Right renal pelvis (tissue), 4 donors: ENCODE measurements at places on chromosomes 3 and 15. TPM values are rescaled to one million over a fixed set of nuclear protein-coding genes. Genes with fewer than 3 reads are reported as not detected.

AHSG gene
- polyA plus RNA-seq = 0.39 TPM

DNA sequence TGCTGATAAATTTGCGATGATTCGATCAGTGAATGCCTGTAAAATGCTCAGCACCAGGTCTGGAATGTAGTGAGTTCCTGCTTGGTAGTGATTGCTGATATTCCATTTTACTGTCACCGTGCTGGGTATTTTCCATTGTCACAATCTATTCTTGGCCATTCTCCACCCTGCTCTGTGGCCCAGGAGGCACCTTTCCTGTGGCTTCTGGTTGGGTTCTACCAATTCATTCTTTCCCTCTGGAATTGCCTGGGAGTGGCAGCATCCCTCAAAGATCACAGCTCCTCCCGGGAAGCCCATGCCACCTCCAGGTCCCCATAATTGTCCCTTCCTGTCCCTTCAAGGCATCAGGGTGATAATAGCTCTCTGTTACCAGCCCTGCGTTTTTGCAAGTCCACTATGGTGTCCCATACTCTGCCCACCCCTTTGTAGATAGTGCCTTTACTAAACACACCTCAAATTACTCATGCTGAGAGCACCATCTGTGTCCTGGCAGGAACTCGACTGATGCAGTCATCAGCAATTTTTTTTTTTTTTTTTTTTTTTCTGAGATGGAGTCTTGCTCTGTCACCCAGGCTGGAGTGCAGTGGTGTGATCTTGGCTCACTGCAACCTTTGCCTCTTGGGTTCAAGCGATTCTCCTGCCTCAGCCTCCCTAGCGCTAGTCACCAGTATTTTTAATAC is 177.8 kb upstream of the PROK2 start:
- DNase-seq = no peak

CCR9 gene
- polyA plus RNA-seq = not detected

GRCh38 chr3:24253336-24253735 is 241.3 kb downstream of the THRB start:
- no peak for DNase-seq

- DNase-seq = no peak
These were observed 16.1 kb downstream of the CPOX start for GRCh38 chr3:98577178-98577895.

SERINC4 gene
- 0.26 TPM for polyA plus RNA-seq
